ENCODE measurements at places on chromosomes 2 and 18.

DNA sequence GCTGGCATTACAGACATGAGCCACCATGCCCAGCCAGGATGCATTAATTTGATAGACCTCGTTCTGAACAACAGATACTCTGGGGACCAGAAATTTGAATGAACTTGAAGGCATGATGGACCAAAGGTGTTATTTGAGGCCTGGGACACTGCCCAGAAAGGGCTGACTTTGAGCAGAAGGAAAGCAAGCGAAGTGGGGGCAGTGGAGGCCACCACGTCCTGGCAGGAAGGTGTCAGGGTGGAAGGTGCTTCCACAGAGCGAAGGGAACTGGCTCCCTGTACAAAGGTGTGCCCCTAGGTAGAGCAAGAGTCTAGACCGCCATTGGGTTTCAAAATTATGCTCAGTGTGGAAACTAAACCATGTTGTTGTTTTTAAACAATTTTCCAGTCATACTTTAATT lies 23.9 kb downstream of the ZNF236 start:
- DNase-seq: no peak

GRCh38 chr18:63138436-63139340 lies 180.9 kb downstream of the BCL2 start:
- no peak for DNase-seq

- no peak for DNase-seq
Measured at GRCh38 chr18:50207722-50208121, 12.8 kb upstream of the MYO5B start.

DNA sequence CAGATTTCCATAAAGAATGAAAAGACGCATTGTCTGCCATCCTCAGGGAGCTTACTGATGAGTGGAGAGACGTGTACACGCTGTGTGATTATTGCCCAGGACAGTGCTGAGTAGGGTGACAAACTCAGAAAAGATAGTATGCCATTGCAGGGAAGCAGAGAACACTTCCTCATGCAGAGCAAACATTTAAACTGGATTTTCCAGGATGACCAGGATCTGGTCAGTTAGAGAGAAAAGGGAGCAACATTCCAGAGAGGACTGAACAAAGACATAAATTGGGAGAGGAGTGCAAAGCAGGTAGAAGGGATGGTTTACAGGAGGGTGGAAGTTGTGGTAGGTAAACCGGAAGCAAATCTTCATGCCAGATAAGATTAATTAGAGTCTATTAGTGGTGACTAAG lies 2.3 kb downstream of the SLC9A2 start:
- DNase-seq: no peak

DNA sequence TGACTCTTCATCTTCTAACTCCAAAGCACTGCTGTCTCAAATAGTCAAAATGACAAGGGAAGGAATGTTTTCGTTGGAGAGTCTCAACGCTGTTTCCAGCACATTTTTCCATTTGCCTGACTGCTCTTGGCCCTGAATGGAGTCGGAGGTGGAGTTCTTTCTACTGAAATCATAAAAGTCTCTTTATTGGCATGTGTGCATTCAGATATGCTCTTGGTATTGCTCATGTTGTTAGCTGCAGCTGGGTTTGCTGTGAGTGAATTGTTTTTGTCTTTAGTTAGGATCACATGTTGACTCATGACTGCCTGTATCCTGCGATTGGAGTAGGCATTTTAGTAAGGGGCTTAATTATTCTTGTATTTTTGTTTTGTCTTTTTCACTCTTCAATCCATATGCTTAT lies 16.8 kb downstream of the TMEM17 start:
- no peak for DNase-seq

DNA sequence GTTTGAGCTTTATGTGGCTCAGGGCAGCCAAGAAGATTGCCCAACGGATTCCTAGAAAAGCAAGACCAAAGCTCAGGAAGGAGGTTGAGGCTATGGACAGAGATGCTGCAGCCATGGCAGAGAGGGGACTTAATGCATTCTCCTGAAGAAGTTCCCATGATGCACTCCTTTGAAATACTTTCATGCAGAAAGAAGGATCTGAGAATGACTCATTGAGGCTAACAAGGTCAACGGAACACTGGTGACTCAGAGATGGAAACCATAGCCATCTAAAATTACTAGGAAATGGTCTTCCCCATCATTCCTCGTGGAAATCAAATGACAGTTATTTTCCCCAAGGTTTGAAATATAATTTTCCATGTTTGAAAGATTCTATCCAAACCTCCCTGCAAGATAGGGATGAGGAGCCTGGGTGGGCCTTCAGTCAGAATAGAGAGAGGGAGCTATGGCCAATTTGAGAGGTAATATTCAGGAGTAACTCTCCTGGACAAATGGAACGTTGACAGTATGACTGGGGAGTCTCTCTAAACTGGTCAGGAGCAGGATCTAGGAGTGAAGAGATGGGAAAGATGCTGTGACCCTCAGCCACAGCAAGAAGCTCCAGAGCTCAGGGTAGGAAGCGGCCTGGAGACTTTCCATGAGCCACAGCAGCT lies 63.0 kb downstream of the REEP1 start:
- DNase-seq: no peak

DNA sequence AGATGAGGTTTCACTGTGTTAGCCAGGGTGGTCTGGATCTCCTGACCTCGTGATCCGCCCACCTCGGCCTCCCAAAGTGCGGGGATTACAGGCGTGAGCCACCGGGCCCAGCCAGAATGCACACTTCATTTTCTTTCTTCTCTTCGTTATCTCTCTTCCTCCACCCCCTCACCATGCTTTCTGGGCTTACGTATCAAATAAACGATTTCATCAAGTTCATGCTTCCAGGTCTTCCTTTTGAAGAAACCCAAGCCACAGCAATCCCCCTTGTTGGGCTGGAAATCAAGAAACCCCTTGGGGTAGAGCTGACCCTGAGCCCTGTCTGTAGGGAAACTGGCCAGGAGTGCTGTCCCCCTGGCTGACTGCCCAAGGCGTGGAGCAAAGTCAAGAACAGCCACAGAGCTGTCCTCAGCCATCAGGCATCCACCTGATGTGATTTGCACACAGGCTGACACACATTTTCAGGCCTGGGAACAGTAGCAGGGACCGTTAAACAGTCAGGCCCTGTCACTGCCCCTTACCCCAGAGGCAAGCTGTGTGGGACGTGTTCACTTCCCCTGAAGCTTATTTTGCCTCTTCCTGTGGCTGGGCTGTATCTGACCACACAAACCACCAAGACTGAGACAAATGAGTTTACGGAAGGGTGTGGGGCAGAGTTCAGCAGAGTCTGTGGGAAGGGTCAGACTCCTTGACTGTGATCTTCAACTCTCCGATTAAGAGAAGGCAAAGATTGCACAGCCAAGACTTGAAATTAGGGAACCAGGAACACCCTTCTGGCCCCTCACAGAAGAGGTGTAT lies 15.1 kb upstream of the NMUR1 start:
- peak; percentile 24 for DNase-seq

DNA sequence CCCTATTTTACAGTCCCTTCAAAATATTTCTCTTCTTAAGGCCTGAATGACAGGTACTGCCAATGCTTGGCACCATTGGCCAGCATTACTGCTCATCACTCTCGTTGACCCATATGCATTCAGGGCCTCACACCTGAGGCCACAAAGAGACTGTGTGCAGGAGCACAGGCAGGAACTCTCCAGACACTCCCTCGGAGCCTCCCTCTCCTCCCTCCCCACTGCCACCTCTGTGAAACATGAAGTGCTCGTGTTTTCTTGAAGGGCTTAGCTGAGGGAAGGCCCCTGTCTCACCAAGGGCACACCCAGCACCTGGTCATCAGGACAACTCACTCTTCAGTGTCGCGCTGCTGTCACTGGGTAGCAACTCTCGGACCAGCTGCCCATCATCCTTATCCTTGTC lies 85.3 kb downstream of the LOXHD1 start:
- DNase-seq: no peak

- DNase-seq: no peak
Measured at GRCh38 chr2:197189426-197190099, 121.0 kb downstream of the ANKRD44 start.

- no peak for DNase-seq
Measured at GRCh38 chr18:62729487-62730386, 14.4 kb downstream of the PHLPP1 start.

- DNase-seq: no peak
Measured at GRCh38 chr2:12978066-12978835, 261.5 kb downstream of the TRIB2 start.

DNA sequence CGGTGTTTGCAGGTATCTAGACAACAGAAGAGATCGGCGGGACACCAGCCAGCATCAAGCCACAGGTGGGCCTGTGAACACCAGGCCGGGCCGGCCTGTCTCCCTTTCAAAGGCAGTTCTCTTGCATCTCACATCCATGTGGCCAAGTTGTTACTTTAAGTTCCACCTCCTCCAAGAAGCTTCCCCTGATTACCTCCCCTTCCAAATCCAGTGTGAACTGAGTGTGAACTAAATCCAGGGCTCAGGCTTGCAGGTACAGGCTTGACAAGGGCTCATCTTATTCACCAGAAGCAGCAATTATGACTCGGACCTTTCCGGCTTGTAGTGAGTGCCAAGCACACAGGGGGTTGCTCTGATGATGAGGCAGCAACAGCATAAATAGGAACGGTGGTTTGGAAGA lies 3.9 kb downstream of the CRACDL start:
- no peak for DNase-seq

DNA sequence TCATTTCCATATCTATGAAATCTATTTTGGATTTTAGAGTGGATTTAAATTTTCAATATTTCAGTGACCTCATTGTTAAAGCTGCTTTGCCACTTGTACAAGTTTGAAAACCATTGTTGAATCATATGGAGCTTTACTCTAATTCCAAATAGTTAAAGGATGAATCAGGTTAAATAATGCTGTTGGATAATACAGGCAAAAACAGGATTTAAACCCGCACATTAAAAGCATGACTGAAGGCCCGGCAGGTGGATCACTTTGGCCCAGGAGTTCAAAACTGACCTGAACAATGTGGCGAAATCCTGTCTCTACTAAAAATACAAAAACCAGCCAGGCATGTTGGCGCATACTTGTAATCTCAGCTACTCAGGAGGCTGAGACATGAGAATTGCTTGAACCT lies 68.3 kb downstream of the RIF1 start:
- no peak for DNase-seq

DNA sequence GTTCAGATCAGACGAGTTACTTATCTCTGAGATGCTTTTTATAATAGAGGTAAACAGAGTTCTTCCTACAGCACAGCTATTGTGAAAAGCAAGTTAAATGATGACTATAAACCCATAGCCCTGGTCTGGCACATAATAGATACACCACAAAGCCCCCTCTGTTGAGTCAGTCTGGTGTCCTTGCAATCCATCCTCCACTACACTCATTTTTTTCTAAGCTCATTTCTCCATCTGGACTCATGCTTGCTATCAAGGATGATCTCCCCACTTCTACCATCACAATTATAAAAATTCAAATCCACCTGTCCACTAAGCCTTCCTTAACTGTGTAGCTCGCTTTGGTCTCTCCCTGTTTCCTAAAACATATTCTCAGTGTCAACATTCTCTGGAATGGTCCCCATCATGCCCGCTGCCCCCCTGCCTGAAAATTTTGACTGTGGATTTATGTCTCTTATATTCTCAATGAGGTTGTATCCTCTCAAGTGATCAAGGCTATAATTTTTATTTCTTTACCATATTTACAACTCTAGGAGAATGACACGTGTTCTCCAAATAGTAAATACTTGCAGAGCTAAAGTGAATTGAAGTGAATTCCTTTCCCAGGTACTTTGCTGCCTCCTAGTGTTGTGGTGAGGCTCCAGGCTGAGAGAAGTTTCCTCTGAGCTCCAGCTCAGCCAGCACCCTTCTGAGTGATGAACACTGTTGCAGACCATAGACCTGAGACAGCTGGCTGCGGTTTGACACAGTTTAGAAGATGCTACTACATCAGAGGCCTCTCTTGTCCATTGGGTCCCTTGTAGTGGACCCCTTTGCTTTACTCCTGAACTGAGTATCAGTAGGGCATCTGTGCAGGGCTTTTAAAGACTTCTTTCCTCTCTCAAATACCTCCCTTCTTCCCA lies 108.7 kb downstream of the DPP10 start:
- DNase-seq: peak; percentile 2

DNA sequence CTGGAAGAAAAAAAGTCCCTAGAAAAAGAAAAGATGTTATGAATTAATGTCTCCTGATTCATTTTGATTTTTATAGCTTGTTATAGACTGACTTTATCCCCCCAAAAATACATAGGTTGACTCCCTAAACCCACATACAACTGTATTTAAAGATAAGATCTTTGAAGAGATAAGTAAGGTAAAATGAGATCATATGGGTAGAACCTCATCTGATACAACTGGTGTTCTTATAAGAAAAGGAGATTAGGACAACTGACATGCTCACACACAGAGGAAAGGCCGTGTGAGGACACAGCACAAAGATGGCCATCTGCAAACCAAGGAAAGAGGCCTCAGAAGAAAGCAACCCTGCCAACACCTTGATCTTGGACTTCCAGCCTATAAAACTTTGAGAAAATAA lies 117.5 kb downstream of the CD226 start:
- DNase-seq: no peak

DNA sequence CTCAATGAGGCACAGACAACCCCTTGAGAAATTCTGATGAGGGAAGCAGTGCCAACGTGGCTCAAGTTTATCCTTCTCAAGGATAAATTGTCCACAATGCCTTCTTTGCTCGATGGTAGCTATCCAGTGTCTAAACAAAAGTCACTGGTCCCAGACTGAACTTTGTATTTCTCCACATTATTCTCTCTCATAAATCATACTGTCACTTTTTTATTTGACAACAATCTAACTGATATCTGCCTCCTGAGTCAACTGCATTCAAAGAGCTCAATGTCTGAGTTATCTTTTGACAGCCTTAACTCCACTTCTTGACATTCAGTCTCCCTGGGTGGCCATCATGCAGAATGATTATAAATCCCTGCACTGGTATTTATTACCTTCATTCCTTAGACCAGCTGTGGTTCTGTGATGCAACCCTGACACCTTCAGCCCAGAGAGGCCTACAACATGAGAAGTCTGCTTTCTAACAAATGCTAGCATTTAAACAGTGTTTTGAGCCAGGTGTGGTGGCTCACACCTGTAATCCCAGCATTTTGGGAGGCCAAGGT lies 38.2 kb downstream of the IMMT start:
- DNase-seq: no peak

- DNase-seq: no peak
Measured at GRCh38 chr2:185833864-185834263, 95.3 kb downstream of the FSIP2 start.

DNA sequence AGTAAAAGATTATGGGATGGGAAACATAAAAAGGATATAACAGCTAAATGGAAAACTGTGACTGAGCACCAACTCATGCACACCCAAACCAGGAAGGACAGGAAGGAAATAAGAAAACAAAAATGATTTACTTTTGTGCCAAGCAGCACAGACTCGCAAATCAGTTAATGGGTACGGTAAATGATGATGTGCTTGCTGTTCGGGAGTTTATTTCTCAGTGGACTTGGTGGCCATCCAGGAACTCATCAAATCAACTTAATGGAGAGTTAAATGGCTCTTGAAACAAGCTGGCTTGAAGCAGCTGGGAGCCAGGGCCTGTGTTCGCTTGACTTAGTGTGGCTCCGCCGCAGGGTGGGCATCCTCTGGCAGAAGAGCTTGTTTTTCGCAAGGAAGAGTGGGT lies 36.2 kb downstream of the MTCL1 start:
- DNase-seq: no peak
